NCI-H1105 (cell line): ENCODE measurements at places on chromosomes 5 and 9.
A peak's percentile ranks its signal among the peaks of the same experiment; 100 is the strongest.

GRCh38 chr5:172717481-172718195, 53.4 kb downstream of the DUSP1 start:
- DNase-seq = no peak

- peak; percentile 74 for DNase-seq
These were observed 58.4 kb downstream of the UGCG start for GRCh38 chr9:111955048-111955447.

DNA sequence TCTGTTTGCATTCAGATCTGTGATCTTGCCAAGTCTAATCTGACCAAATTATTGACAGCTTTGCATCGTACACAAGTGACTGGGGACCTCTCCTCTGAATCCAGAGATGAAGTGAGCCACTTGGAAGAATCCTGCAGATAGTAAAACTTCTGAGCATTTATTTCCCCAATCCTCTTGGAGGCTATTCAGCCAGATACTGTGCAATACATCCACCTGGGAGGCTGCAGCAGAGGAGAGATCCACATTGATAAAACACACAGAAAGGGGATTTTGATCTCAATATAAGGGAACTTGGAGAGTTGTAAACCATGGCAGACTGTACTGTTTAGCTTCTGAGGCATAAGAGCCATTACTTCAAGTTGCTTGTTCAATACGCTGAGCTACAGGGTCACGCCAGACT, 654.6 kb downstream of the MTRR start:
- DNase-seq = no peak

DNA sequence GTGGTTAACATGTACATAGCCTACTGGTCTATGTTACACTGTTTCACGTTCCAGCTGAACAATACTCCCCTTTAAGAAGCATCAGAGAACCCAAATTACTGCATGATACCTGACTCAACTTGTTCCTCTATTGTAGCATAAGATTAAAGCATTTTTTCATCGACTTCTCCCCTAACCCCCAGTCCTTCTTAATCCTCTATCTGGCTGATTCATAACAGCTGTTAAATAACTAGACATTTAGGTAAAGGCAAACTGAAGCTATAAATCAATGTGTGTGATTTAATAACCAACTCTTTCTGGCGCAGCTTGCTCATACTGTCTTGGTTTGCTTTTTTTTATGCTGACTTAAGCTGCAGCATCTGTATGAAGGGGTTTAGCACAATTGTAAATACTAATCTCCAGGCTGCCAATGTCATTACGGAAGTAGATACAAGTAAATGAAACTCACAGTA, 94.2 kb upstream of the MTAP start:
- no peak for DNase-seq

GRCh38 chr5:30436691-30437090, 756.8 kb upstream of the CDH6 start:
- DNase-seq = no peak

DNA sequence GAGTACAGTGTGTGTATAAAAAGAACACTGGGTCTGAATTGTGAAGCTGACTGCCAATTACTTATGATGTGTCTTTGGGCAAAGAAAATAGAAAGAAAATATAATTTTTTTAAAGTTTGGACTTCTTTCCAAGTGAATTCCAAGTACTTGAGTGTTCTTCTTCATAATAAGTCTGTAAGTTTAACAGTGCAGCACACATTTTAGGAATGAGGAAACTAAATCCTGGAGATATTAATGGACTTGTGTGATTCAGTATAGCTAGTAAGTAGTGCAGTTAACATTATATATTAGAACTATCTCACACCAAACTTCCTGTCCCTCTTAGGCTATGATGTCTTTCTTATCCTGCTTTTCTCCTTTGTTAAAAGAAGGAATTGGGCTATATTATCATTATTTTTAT, 1953.8 kb downstream of the MAT2B start:
- no peak for DNase-seq

DNA sequence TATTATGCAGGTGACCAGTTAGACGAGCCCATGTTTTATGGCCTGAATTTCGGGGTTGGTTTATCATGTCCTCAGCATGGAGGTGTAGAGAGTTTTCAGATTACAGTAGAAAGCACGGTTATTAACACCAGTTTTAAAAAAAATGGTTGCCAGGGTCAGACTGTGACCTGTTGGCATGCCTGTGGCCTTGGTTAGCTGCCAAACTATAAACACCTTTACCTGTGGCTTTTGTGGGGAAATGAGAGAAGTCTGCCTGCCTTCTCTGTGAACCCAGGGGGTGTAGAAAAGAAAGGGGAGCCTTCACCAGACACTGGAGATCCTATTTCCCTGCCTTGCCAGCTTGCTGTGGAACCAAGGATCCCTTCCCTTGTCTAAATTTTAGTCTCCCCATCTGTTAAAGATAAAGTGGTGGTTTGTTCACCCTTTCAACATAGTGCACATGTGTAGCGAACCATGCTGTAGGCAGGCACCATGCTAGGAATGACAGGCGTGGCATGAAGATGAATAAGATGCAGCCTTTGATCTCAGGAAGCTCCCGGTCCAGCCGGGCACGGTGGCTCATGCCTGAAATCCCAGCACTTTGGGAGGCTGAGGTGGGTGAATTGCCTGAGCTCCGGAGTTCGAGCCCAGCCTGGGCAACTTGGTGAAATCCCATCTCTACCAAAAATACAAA, 6.1 kb upstream of the PHF19 start:
- DNase-seq = no peak

DNA sequence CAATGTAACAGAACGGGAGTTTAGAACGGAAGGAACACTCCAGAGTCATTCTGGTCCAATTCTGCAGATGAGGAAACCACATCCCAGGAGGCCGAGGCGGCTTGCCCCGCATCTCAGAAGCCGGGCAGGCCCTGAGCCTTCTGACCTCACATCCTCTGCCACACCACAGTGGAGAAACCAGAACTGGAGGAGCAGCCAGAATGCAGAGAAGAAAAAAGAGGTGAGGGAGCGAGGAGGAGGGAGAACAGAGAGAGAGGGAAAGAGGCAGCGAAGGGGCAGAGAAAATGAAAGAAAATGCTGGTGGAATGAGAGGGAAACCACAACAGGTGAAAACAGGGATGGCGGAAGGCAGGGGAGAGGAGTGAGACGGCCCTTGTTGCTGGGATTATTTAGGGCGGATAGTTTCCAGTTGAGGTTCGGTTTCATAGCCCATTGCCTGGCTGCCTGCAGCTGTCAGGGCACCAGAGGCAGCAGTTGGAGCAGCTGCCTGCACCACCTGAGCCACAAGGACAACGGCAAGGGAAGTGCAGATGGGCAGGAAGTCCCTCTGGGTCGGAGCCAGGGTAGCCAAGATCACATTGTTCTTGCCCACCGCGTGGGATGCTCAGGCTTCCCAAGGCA, at the start of gene HMHB1:
HMHB1 (plus strand) TSS at position 77 of the 621 bp plus-strand sequence.
- DNase-seq = no peak

GRCh38 chr5:8184455-8185063, 315.6 kb downstream of the MTRR start:
- peak; percentile 35 for DNase-seq

GRCh38 chr9:89999534-90000370, 394.9 kb downstream of the GADD45G start:
- peak; percentile 83 for DNase-seq

DNA sequence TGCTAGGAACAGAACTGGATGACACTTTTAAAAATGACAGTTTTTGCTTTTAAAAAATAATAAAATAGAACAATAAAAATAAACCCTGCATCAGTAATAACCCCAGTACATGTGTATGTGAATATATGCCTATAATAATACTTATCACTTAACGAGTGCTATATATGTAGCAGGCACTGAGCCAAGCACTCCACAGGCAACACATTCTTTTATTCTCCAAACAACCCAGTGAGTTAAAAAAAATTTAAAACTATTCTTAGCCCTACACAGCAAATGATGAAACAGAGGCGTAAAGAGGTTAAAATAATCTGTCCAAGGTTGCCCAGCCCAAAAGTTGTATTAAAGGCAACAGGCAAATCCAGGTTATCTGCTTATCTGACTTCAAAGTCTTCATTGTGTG, 124.5 kb upstream of the SMIM23 start:
- DNase-seq = no peak

DNA sequence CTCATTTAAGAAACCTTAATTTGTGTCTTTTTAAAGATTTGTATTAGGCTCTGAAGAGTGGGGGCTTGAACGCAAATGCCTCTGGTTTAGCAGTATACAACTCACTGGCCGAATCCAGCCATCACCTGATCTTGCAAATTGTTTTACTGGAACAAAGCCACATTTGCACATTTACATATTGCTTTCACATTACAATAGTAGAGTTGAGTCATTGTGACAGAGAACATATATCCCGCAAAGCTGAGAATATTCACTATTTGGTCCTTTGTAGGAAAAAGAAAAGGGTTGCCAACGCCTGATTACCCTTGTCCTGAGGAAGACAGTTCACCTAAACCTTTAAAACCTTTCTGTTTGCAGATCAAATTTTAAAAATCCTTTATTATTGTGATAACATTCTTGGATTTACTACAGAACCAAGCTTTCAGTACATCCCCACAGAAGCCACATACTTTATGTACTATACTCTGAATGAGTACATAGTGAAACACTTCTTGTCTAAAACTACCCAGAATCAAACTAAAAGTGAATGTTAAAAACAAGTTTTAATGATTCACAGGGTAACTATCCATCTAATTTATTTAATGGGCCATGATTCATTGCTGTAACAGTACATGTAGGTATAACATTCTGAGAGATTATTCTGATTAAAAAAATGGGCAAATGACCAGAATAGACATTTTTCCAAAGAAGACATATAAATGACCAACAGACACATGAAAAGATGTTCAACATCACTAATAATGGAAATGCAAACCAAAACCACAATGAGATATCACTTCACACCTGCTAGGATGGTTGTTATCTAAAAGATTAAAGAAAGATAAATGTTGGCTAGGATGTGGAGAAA, 161.0 kb downstream of the SLC25A46 start:
- no peak for DNase-seq

DNA sequence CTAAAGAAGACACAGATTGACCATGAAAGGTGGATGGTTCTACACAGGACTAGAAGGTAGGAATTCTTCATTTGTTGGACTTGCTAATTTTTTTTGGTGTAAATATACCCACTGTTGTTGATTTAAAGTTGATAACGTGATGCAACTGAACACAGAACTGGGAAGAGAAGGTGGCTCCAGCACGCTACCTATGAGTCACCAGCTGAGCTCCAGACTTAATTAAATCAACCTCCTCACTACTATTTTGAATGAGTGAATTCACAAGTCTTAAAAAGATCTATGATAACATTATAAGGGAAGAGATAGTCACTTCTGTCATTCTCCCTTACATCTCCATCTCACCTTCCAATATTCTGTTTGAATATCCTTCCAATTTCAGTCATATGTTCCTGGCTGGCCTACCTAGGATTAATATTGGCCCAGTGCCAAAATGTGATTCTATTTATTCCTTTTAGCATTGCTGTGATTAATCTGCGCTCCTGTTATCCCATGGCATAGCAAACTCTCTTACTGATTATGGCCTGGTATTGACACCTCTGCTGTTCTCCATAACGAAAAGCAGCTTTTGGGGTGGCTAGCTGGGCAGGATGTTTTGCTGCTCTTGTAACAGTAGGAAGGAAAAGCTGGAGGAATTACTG, 135.9 kb upstream of the CCDC152 start:
- DNase-seq = no peak

- peak; percentile 2 for DNase-seq
These were observed 306.6 kb downstream of the ADGRV1 start for GRCh38 chr5:90865180-90865579.

DNA sequence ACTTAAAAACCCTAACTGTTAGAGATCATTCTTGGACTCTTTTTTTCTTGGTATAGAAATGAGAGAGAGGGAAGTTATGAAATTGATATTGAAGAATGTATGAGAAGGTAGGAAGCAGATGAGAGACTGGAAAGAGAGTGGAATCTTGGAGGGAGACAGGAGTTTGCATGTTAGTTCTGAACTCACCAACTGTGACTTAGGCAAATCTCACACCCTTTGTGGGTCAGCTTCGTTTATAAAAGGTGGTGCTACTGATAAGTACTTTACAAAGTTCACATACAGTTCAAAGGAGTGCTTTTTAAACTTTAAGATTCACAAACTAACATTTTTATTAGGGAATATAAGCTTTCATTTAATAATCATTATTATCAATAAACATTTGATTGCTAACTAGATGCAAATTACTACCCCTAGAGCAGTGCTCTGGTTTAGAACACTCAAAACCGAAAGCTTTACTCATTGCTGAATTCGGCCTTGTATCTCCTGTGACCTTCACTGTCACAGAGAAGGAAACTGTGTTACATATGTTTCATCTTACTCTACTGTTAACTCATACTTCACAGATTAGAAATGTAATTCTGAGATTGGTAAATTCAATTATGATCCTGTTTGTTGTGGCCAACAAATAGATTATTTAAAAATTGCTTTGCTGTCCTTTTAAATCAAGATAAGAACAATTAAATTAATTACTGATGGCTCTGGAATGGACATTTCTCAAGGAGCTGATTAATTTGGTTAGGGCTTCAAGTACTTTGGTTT, 143.2 kb downstream of the RMI1 start:
- DNase-seq = no peak

- peak; percentile 75 for DNase-seq
These were observed 22.2 kb downstream of the HMCN2 start for GRCh38 chr9:130287736-130288135.

- no peak for DNase-seq
These were observed 38.1 kb downstream of the MRPS27 start for GRCh38 chr5:72281764-72282499.

DNA sequence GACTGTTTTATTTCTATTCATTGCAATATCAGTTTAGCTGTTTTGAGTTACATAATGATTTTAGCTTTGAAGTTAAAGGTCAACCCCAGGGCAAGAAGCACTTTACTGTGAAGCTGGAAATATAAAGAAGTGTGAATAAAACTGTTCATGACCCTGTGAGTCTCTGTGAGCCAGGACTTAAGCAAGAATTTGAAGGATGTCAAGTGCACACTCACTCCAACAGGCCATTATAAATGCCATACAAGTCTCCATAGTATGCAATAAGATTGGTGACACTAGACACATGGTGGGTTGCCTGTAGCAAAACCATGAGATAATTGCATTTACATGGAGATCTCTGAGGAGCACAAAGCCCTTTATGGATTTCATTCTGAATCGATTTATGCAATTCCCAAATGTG, 318.7 kb upstream of the ITGA1 start:
- DNase-seq = no peak

- no peak for DNase-seq
These were observed 204.3 kb downstream of the PIK3R1 start for GRCh38 chr5:68419637-68420452.

- DNase-seq = no peak
These were observed 9.2 kb downstream of the TNFSF8 start for GRCh38 chr9:114921171-114921570.

DNA sequence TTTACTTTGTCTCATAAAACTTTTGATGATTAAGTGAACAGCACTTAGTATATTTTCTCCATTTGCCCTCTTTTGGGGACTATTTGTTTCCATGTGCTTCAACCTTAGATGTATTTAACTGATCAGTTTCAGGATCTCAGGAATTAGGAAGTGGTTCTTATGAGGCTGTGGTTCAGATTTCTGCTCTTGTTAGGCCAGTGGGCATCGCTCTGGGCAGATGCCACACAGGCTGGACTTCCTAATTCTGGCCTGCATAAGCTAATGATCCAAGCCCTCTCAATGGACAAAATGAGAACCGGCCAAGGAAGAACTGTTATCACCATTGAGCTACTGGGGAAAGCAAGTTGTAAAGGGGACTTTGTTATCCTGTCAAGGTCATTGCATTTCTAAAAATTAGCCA, 6.9 kb downstream of the ARHGAP26 start:
- DNase-seq = no peak
